Left kidney (tissue), 8 donors: ENCODE measurements at places on chromosomes 6 and 20. TPM values are rescaled to one million over a fixed set of nuclear protein-coding genes. Genes with fewer than 3 reads are reported as not detected.

GRCh38 chr6:63689421-63689820 is 53.8 kb downstream of the PHF3 start:
- DNase-seq: no peak

DNA sequence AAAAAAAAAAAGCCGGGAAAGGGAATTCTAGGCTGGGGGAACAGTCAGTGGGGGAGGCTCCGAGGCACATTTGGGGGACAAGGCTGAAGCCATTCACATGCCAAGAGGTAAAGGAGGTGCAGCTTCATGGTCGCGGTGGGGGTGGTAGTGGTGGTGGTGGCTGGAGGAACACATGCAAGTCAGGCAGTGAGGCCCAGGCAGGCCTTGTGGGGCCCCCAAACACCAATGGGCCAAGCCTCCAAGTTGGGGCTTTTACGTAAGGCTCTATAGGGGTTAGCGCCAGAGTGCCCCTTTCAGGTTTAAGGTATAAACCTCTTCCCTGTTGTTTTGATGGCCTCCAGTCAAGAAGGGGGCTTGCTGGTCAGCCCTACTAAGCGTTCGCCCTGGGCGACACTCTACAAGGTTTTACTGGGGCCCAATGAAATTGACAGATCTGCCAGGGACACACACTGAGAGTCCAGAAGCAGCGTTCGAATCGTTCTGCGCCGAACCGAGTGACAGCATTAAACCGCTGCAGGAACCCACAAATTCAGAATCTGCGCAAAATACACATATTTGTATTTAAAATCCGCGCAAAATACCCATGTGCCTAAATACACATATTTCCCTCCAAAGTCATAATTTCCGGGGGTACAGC is 818 bp upstream of the AP5S1 start:
- DNase-seq: no peak

- no peak for DNase-seq
These were observed 368.5 kb upstream of the ARID1B start for GRCh38 chr6:156408655-156409054.

- no peak for DNase-seq
These were observed 652.5 kb upstream of the EPHA7 start for GRCh38 chr6:94071835-94072234.

Gene DEFB132
- polyA plus RNA-seq: 0.07 TPM

GRCh38 chr20:17541996-17542395 is 10.8 kb upstream of the BFSP1 start:
- DNase-seq: no peak

DNA sequence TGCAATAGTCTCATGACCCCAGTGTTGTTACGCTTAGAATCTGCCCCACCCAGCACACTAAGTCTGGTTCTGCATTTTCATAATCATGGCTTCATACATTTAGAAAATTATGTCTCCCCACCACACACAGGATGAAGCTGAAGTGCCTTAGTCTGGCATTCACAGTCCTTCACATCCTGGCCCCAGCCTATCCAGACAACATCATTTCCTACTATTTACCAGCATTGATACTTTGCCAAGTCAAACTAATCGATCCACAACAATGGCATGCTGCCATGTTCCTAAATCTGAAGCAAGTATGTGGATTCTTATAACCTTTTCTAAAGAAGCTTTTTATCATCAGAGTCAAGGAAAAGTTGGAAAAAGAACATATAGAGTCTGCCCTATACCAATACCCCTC is 132.4 kb upstream of the FBXL4 start:
- no peak for DNase-seq
